GM10248 (cell line): ENCODE measurements at places on chromosomes 5 and 9.

DNA sequence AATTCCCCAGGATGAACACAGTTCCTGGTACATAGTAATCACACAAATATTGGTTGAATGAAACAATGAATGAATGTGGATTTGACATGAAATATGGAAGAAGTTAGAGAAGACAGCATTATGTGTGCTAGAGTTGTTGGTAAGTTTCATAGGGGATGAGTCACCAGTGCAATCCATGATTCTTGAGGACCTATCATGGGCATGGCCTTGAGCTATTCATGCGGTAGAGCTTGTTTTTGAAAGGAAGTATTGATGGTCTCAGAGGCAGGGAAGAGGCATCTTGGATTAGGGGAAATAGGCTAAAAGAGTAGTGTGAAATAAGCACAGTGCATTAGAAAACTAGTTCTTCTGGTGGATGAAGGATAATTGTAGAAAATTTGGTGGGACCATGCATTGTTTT is 22.1 kb downstream of the SPATA31D1 start:
- no peak for DNase-seq

GRCh38 chr9:96029722-96030530 is 154.4 kb downstream of the ERCC6L2 start:
- DNase-seq: no peak

DNA sequence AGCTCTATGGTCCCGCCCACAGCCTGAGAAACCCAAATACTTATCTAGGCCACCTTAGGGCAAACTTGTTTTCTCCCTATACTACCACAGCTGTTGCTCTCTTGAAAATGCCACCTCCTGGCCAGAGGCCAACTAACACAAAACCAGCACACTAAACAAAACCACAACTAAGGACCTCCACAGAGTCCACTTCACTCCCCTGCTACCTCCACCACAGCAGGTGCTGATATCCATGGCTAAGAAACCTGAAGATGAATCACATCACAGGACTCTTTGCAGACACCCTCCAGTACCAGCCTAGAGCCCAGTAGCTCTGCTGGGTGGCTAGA is 108.4 kb downstream of the ALDH1A1 start:
- no peak for DNase-seq

GRCh38 chr9:106880081-106880480 is 17.1 kb downstream of the ZNF462 start:
- no peak for DNase-seq
